Hair follicular keratinocyte (primary cell): ENCODE measurements at places on chromosomes 2 and 18. TPM values are rescaled to one million over a fixed set of nuclear protein-coding genes. Genes with fewer than 3 reads are reported as not detected.

C2orf80 gene
- not detected in 2 replicates for total RNA-seq

SLC14A1 gene
- total RNA-seq: not detected in 2 replicates

FOXD4L1 gene
- not detected in 2 replicates for total RNA-seq

XIRP2 gene
- total RNA-seq: not detected in 2 replicates

CSRNP3 gene
- total RNA-seq: 0.80 and 5.9 TPM in 2 replicates

AGXT gene
- total RNA-seq: not detected in 2 replicates

TCF23 gene
- total RNA-seq: 0.04 TPM in 1 of 2 replicates, not detected in the other

TMEM178A gene
- total RNA-seq: 0.31 and 0.80 TPM in 2 replicates

CHRNG gene
- not detected in 2 replicates for total RNA-seq

CFAP221 gene
- not detected in 2 replicates for total RNA-seq

METTL4 gene
- total RNA-seq: 5.0 TPM in 2 replicates

MBD2 gene
- 45.1 and 55.5 TPM in 2 replicates for total RNA-seq

DYNAP gene
- total RNA-seq: not detected in 2 replicates

CCDC93 gene
- total RNA-seq: 5.4 and 8.0 TPM in 2 replicates

ALPG gene
- not detected in 2 replicates for total RNA-seq

ESPNL gene
- total RNA-seq: 0.30 and 0.55 TPM in 2 replicates

SRD5A2 gene
- not detected in 2 replicates for total RNA-seq

EFEMP1 gene
- total RNA-seq: 215 and 218 TPM in 2 replicates

GGCX gene
- total RNA-seq: 34.0 and 34.6 TPM in 2 replicates

OSBPL6 gene
- total RNA-seq: 10.4 and 11.6 TPM in 2 replicates

FHL2 gene
- total RNA-seq: 82.8 and 92.8 TPM in 2 replicates

SKA1 gene
- total RNA-seq: 11.4 and 20.0 TPM in 2 replicates

LAMA1 gene
- total RNA-seq: 20.2 and 36.9 TPM in 2 replicates

MALL gene
- total RNA-seq: 17.4 and 62.2 TPM in 2 replicates

KCNE4 gene
- not detected in 2 replicates for total RNA-seq

PLGLB2 gene
- total RNA-seq: 0.23 and 4.1 TPM in 2 replicates

LIMS3 gene
- 0.15 TPM in 1 of 2 replicates, not detected in the other for total RNA-seq

MLPH gene
- 1.7 and 9.9 TPM in 2 replicates for total RNA-seq

COPS7B gene
- total RNA-seq: 29.1 and 32.8 TPM in 2 replicates

MC5R gene
- total RNA-seq: not detected in 2 replicates

KCNS3 gene
- total RNA-seq: 4.7 and 20.9 TPM in 2 replicates

PTPN2 gene
- total RNA-seq: 35.4 and 47.3 TPM in 2 replicates

CD207 gene
- total RNA-seq: not detected in 2 replicates

SERPINB7 gene
- 8.7 and 9.4 TPM in 2 replicates for total RNA-seq

TBR1 gene
- not detected in 2 replicates for total RNA-seq

RESP18 gene
- not detected in 2 replicates for total RNA-seq

SLC4A5 gene
- total RNA-seq: not detected in 2 replicates

MARCHF4 gene
- total RNA-seq: 0.72 and 1.0 TPM in 2 replicates

KLHL29 gene
- total RNA-seq: 4.5 and 7.0 TPM in 2 replicates
